NCI-H1105 (cell line): ENCODE measurements at places on chromosomes 7 and 10.

DNA sequence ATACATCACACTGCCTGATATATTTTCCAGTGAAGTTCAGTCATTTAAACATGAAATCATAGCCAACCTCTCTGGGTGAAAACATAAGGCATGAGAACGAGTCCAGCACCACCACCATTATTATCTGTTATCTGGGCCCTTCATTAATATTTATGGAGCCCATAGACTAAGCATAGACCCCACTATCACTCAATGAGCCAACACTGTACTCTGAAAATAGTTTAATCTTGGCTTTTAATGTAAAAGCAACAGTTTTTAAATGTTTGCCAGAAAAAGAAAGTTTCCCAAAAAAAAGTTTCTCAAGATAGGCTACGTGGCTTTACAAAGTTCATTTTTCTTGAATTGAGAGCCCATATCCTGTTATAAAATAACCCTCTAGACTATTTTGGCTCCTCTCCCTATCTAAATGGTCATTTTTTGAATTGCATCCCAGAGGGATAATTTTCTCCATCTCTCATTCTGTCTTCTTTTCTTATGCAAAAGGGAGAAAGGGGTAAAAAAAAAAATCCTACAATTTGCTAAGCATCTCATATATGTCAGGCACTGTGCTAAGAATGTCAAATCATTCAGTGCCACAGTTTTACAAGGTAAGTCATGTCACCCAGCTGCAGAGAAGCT, 66.1 kb downstream of the FZD1 start:
- DNase-seq: no peak

GRCh38 chr10:62109587-62110293, 158.9 kb downstream of the RTKN2 start:
- DNase-seq: no peak

DNA sequence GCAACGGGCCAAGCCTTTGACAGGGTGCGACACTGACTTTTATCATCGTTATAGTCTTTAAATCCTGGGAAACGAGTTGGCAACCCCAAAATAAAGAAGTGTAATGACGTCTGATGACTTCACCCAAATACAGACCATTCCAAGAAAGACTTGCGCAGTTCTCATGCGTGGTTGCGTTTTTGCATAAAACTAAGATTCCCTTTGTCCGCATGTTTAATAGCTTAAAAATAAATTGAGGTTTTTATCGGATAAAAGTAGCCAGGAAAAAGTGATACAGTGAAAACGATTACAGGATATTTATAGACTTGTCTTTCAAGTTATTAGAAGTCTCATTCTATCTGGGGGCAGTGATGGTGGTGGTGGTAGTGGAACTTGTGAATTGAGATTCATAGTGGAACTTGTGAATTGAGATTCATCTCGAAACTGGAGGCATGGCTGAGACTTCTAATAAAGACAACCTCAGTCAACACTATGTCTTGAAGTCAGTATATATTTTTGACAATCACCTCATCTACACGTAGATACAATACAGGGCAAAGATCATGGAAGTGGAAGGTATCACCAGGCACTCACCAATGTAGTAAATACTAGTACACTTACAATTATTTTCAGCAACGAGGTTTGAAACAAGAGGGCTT, 1.2 kb upstream of the NAMPT start:
- no peak for DNase-seq

- DNase-seq: no peak
Observed at GRCh38 chr10:85995791-85996190, 370.8 kb downstream of the GRID1 start.

GRCh38 chr10:32340596-32341180, 6.3 kb downstream of the EPC1 start:
- no peak for DNase-seq

DNA sequence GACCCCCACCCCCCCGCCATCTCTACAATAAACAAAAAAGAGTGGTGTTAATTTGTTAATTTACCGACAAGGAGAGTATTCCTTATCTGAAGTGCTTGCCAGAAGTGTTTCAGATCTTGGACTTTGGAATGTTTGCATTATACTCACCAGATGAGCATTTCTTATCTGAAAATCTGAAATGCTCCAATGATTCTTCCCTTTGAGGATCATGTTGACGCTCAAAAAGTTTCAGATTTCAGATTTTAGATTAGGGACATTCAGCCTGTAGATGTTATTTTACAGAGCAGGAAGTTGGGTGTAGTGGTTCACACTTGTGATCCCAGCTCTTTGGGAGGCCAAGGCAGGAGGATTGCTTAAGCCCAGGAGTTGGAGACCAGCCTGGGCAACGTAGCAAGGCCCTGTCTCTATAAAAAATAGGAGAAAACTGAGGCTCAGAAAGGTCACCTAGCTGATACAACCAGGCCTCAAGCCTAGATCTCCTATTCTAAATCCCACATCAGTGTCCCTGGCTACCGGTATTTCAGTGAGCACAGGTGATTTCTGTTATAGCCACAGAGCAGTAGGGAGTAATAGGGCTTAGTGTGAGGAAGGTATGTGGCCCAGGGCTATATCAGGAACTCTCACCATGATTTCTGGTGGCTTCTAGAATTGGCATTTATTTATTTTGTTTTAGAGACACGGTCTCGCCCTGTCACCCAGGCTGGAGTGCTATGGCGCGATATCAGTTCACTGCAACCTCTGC, 35.4 kb downstream of the TMEM120A start:
- DNase-seq: no peak

DNA sequence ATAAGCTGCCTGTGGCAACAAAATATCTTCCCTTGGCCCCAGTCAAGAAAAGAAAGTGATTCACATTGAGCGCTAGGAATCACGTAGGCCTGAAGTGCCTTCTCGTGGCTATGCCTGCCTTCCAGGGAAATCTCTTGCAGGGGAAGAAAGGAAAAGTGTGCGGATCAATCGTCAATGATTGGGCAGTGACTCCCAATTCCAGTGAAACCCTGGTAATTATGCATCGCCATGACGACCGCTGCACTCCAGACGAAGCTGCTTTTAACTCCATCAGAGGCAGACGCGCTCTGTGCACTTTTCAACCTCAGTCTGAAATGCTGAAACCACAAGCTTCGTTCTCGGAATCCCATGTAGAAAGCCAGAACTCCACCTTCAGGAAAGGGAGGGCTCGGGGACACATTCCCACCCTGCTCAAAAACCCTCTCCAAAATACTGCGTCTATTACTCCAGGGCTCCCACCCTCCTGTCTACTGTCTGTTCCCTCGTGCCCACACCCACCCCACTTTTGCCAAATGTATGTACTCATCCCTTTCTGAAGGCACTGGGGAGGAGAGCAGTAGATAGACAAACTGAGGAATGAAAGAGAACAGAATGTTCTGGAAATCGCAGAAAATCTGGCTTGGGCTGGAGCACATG, 24.2 kb upstream of the PRKAG2 start:
- no peak for DNase-seq

GRCh38 chr10:125273023-125273422, 112.7 kb upstream of the CTBP2 start:
- no peak for DNase-seq
